ENCODE measurements at places on chromosomes 16 and 17. TPM values are rescaled to one million over a fixed set of nuclear protein-coding genes. Genes with fewer than 3 reads are reported as not detected.

GRCh38 chr16:57500578-57501111 is 14.4 kb upstream of the DOK4 start:
- no peaks in the 10 kb centered on the region for H3K27me3 ChIP-seq
- no peak for DNase-seq
- no peak overlapping the region for H3K4me3 ChIP-seq
- H3K27ac ChIP-seq = no peak overlapping the region
- H3K36me3 ChIP-seq = no peaks in the 10 kb centered on the region

- H3K27me3 ChIP-seq = no peaks in the 10 kb centered on the region
- H3K4me3 ChIP-seq = no peak overlapping the region
- no peak for DNase-seq
- no peak overlapping the region for H3K27ac ChIP-seq
Observed at GRCh38 chr16:8859913-8860881, 8.6 kb downstream of the CARHSP1 start.

DNA sequence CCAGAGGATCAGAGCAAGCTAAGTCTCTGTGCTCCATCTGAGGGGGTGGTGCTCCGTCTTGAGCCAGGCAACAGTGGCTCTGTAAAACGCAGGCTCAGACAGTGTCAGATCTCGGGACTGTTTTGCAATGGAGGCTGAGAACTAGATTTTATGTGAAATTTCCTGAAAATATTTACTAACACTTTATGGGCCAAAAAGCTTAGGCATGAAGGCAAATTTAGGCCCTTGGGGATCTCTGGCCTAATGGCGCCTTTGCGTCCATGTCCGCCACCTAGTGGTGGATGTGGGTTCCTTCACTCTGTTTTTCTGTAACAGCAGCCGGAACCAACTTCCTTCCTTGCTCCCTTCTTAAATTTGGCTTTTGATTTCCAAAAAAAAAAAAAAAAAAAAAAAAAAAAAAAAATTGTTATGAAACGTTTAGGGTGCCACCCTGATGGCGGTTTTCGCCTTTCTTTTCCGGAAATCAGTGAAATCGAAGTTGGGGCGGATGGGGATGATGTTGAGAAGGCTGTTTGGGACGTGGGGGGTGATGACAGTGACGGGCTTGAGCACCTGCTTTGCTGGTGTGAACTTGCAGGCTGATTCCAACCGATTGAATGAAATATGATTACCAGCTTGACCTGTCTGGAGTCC is 14.0 kb upstream of the ELAC2 start:
- no peak overlapping the region for H3K4me3 ChIP-seq
- peaks cover 10% of the 10 kb centered on the region for H3K4me1 ChIP-seq
- no peaks in the 10 kb centered on the region for H3K27me3 ChIP-seq
- no peak overlapping the region for H3K27ac ChIP-seq
- no peaks in the 10 kb centered on the region for H3K36me3 ChIP-seq

GRCh38 chr17:78558181-78558850 is 18.9 kb downstream of the DNAH17 start:
- H3K4me1 ChIP-seq = peaks cover 10% of the 10 kb centered on the region
- no peaks in the 10 kb centered on the region for H3K36me3 ChIP-seq
- no peak overlapping the region for H3K27ac ChIP-seq
- H3K27me3 ChIP-seq = peaks cover 15% of the 10 kb centered on the region
- H3K4me3 ChIP-seq = no peak overlapping the region

DNA sequence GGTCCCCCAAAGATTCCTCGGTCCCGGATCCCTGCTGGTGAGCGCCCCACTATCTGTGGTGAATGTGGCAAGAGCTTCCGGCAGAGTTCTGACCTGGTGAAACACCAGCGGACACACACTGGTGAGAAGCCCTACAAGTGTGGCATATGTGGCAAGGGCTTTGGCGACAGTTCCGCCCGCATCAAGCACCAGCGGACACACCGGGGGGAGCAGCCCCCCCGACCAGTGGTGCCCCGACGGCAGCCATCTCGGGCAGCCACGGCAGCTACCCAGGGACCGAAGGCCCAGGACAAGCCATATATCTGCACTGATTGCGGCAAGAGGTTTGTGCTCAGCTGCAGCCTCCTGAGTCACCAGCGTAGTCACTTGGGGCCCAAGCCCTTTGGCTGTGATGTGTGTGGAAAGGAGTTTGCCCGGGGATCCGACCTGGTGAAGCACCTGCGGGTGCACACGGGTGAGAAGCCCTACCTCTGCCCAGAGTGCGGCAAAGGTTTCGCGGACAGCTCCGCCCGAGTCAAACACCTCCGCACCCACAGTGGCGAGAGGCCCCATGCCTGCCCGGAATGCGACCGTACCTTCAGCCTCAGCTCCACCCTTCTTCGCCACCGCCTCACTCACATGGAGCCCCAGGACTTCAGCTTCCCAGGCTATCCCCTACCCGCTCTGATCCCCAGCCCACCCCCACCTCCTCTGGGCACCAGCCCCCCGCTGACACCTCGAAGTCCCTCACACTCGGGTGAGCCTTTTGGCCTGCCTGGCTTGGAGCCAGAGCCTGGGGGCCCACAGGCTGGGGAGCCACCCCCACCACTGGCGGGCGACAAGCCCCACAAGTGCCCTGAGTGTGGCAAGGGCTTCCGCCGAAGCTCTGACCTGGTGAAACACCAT is 2.8 kb downstream of the ZNF48 start:
- DNase-seq = no peak
- peaks cover 11% of the 10 kb centered on the region for H3K36me3 ChIP-seq

- H3K27me3 ChIP-seq = peaks cover 11% of the 10 kb centered on the region
- no peak for DNase-seq
- peaks cover 12% of the 10 kb centered on the region for H3K4me1 ChIP-seq
- H3K27ac ChIP-seq = no peak overlapping the region
- H3K36me3 ChIP-seq = no peaks in the 10 kb centered on the region
- no peak overlapping the region for H3K4me3 ChIP-seq
Observed at GRCh38 chr17:74903671-74904070, 10.2 kb upstream of the FADS6 start.

DNA sequence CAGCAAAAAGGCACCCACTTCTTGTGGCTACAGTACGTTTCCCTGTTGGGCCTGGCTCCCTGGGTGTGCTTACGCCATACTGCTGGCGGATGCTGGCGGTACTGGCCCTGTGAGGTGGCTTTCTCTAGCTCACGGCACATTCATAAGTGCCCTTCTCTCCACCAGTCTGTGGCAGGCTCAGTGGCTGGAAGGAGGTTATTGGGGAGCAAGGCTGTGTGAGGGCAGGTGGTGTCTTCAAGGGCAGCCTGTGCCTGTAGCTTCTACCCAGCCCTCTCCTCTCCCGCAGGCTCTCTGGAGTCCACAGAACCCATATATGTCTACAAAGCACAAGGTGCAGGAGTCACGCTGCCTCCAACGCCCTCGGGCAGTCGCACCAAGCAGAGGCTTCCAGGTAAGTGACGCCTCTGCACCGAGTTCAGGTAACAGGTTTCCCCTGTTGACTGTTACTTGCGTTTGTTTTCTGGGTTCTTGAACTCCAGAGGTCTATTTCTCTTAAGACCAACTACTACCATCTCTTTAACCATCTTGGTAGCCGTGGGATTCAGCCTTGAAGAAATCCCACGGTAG is 20.6 kb downstream of the NTAN1 start:
- H3K4me3 ChIP-seq = no peak overlapping the region
- H3K36me3 ChIP-seq = peaks cover 97% of the 10 kb centered on the region
- H3K27me3 ChIP-seq = no peaks in the 10 kb centered on the region
- peaks cover 13% of the 10 kb centered on the region for H3K4me1 ChIP-seq
- peak; percentile 60 for DNase-seq

GRCh38 chr16:59368586-59368985 is 634.5 kb upstream of the GOT2 start:
- no peaks in the 10 kb centered on the region for H3K36me3 ChIP-seq
- no peaks in the 10 kb centered on the region for H3K27me3 ChIP-seq
- DNase-seq = no peak
- H3K27ac ChIP-seq = no peak overlapping the region
- H3K4me3 ChIP-seq = no peak overlapping the region

- no peaks in the 10 kb centered on the region for H3K36me3 ChIP-seq
- H3K4me3 ChIP-seq = no peak overlapping the region
- DNase-seq = no peak
- H3K27ac ChIP-seq = no peak overlapping the region
- H3K4me1 ChIP-seq = no peaks in the 10 kb centered on the region
- H3K27me3 ChIP-seq = no peaks in the 10 kb centered on the region
Observed at GRCh38 chr17:40872416-40872815, 5.4 kb upstream of the KRT12 start.

GRCh38 chr17:75774471-75774990 is 9.5 kb upstream of the GALK1 start:
- no peak for DNase-seq
- H3K36me3 ChIP-seq = peaks cover 35% of the 10 kb centered on the region
- peaks cover 26% of the 10 kb centered on the region for H3K4me1 ChIP-seq
- H3K4me3 ChIP-seq = no peak overlapping the region

DNA sequence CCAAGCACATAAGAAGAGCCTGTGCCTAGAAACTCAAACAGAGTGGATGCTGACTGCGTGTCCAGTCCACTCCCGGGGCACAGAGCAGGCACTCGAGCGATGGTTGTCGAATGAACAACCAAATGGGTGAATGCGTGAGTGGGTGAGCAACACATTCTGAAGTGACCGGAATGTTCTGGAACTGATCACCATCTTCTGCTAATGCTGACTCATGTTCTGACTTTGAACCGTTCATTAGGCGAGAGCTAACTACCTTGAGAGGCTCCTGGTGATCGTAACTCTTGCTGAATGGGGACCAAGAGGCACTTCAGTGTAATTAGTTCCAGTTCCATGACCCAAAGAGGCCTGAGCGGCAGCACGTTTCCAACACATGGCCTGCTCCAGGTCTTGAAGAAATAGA is 37.9 kb downstream of the IRF8 start:
- no peaks in the 10 kb centered on the region for H3K36me3 ChIP-seq
- no peak overlapping the region for H3K27ac ChIP-seq
- H3K27me3 ChIP-seq = peaks cover 43% of the 10 kb centered on the region

Gene CDH8
- total RNA-seq = 5.8 TPM

Gene KRTAP2-3
- total RNA-seq = 10.8 TPM

Gene MYO15A
- total RNA-seq = 0.49 TPM

Gene ABCA6
- 25.6 TPM for total RNA-seq

Measured in suprapubic skin (tissue), 4 donors.